ENCODE measurements at places on chromosomes 16 and 17.

DNA sequence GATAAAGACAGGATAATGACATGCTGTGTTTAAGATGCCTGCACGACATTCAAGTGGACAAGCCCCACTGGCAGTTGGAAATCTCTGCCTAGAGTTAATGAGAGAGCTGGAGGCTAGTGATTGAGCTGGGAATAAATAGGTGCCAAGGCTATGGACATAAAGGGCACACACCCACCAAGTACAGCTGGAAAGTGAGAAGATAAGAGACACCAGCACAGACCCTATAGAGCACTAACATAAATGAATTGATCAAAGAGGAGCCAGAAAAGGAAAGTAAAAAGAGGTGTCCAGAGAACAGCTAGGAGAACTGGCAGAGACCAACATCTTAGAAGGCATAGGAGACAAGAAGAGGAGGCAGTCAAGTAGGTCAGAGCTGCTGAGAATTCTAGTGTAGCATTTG is 101.2 kb downstream of the YPEL2 start:
- no peak for DNase-seq

GRCh38 chr16:56019274-56019673 is 144.1 kb upstream of the CES5A start:
- no peak for DNase-seq

GRCh38 chr17:78933959-78934568 is 8.9 kb upstream of the TIMP2 start:
- no peak for DNase-seq

DNA sequence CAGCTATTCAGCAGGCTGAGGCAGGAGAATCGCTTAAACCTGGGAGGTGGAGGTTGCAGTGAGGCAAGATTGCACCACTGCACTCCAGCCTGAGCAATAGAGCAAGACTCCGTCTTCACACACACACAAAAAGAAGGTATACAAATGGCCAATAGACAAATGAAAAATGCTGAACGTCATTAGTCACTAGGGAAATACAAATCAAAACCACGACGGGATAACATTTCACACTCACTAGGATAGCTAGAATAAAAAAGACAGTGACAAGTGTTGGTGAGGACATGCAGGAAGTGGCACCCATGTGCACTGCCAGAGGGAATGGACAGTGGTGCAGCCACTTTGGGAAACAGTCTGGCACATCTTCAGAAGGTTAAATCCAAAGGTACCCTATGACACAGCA is 172.9 kb downstream of the FTO start:
- DNase-seq = no peak

DNA sequence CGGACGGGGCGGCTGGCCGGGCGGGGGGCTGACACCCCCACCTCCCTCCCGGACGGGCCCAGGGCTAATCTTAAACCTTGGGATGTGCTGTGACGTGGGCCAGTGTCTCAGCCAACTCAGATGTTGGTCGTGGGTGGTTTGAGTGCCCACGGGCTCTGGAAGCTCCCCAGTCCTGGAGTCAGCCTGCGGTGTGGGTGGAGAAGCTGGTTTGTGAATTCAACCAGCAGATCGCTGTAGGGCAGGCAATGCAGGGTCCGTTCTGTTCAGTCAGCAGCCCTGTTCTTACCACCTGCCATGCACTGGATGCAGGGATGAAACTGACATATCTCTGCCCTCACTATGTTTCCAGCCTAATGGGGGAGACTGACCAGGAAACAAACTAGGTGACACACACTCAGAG is 8.0 kb upstream of the ZNF500 start:
- DNase-seq = no peak

DNA sequence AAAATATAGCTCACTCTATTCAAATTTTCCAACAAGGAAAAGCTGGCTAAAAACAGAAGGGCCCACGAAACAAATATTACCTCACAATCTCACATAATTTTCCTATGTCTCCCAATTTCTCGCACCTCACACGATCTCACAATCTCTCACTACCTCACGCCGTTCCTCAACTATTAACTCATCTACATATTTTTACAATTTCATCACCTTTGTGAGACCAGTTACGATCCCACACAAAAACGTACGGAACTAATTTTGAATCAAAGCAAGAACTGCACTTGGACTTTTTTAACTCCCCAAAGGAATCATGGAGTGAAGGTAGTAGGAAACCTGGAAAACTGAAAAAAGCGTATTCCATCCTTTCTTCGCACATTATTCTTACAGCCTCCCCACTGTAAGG is 1.1 kb downstream of the CBX1 start:
- DNase-seq = no peak

- no peak for DNase-seq
Observed at GRCh38 chr17:60610473-60610872, 10.5 kb downstream of the PPM1D start.

DNA sequence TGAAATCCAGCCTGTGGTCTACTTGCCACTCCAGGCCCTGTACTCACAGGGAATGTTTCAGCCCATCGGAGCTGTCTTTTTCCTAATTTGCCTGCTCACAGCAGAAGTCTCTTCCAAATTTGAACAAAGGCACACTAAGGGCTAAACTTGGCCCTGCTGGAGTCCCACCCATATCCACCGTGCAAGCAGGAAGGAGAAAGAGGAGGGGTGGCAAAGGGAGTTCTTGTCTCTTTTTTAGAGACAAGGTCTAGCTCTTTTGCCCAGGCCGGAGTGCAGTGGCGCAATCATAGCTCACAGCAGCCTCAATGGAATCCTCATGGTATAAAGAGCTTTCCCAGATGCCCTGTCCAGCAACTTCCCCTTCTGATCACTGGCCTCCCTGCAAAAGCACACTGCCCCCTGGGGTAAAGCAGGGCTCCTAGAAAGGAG is 2.7 kb upstream of the PRM1 start:
- DNase-seq = no peak

- no peak for DNase-seq
Observed at GRCh38 chr16:85259832-85260167, 147.5 kb upstream of the CIBAR2 start.

GRCh38 chr16:57381791-57382534 is 9.7 kb downstream of the CX3CL1 start:
- DNase-seq = no peak

DNA sequence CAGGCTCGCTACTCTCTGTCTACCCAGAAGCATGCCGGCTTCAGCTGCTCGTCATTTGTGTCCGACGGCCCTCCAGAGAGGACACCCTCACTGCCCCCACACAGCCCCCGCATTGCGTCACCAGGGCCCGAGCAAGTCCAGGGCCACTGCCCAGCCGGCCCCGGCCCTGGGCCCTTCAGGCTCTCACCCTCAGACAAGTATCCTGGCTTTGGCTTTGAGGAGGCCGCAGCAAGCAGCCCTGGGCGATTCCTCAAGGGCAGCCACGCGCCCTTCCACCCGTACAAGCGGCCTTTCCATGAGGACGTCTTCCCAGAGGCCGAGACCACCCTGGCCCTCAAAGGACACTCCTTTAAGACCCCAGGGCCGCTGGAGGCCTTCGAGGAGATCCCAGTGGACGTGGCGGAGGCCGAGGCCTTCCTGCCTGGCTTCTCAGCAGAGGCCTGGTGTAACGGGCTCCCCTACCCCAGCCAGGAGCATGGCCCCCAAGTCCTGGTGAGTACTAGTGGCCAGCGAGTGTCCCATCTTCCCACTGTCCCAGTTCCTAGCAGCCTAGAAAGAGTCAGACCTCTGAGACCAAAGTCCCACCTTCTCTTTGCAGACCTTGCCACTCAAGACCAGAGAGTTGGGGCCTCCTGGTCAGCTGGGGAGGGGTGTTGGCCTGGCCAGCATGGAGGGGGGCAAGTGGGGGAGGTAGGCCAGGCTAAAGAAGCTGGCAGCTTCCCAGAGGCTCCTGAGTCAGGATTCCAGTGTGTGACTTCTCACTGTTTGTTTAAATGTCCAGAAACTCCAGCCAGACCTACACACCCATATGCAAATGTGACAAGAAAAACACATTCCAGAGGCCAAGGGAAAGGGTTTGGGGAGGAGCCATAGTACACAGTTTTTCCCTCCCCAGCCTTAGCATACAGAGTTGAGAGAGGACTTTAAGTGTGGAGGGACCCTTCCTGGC is 18.6 kb downstream of the FOXN1 start:
- DNase-seq = no peak

DNA sequence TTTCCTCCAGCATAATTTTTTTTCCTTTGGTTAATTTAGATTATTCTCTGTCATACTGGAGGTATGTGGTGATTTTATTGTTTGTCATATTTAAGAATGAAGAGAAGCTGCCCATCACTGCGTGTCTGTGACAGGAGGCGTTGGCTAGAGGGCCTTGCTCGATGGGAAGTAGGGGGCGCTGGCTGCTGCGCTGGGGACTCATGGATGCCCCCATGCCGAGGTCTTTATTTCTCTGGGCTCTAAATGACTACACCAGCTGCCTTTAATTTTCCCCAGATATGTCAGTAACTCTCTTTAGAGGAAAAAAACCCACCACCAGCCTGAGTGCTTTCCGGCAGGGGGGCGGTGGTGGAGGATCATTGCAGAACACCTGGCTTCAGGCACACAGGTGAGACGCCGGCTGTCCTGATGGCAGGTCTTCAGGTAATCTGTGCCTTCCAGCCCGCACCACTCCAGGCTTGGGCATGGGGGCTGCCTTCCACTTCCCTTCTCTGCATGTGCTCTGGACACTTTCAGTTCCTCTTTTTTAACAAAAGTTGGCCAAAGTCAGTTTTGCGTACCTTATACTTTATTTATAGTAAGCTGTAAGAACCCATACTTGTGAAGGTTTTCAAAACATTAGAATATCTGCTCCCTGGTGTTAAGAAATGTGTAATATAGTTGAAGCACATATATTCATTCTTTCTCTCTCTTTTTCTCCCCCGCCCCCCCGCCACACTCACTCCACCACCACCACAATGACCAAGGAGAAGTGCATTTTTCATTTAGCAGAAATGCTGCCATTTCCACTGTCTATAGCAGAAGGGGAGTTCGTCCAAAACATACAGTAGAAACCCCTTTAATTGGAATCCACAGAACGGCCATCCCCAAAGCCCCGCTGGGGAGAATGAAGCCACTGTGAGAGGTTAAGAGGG is 192.7 kb downstream of the RPTOR start:
- DNase-seq = no peak

GRCh38 chr16:56974549-56975300 is 13.0 kb downstream of the CETP start:
- DNase-seq = no peak

- DNase-seq = peak; percentile 87
Observed at GRCh38 chr16:10871157-10871991, 5.6 kb upstream of the CIITA start.

DNA sequence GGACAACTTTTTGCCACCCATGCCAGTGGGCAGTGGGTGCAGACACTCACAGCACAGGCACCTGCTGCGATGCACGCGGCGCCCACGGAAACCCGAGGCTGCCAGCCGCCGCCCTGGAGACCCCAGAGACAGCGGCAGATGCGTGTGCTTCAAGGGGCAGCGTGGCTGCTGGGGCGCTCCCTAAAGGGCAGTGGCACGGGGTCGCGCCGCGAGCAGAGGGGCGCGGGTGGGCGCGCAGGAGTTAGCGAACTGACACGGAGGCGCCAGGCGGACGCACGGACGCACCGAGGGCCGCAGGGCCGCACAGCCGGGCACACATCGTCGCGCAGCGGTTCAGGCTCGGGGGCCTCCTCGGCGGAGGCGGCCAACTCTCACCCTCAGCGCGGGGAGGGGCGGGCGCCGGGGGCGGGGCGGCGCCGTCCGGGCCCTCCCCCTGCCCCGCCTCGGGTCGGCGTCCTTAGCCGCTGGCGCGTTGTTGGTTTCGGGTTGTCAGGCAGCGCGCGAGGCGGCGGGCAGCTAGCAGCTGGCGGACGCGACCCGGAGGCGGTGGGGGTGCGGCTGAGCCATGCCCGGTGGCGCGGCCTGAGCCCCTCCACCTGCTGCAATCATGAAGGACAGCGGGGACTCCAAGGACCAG is at the start of gene KIF19:
Gene KIF19 (plus strand): TSS at position 484 of the 637 bp plus-strand sequence. CDS start 124 bp downstream, at position 608.
- peak; percentile 88 for DNase-seq

DNA sequence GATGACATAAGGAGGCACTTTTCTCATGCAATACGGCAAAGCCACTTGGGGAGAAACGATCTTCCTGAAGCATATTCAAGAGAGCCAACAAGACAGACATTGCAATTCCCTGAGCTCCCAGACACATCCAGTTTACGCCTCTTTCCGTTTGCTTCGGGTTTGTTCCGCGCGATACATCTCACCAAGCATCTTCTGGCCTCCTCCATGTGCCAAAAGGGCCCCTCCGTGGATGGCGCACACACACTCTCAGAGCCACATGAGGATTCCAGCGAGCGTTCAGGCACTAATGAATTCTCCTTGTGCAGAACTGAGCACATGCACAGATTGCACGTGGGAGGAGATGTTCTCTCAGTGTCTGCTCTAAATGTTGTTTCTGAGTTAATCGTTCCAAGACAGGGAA is 146.7 kb upstream of the SHISA6 start:
- DNase-seq = no peak

GRCh38 chr17:49434821-49435670 is 20.4 kb upstream of the PHB1 start:
- DNase-seq = peak; percentile 81

DNA sequence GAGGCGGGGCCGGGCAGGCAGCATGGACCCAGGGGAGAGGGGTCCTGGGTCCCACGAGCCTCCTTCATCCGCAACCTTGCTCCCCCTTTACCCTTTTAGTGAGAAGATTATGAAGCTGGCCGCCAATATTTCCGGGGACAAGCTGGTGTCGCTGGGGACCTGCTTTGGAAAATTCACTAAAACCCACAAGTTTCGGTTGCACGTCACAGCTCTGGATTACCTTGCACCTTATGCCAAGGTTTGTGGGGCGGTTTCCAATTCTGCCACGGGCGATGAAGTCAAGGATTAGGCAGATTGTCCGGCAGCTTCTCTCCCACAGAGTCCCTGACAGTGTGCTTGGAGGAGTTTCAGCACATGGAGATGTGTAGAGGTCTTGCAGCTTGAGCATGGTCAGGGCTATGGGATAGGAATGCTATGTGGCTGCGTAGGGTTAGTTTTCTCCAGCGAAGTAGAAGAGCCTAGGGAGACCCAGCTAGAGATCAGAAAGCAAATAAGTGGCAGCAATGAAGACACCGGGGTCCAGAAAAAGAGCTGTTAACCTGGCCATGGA is 598 bp downstream of the NIP7 start:
- DNase-seq = no peak

GRCh38 chr16:64870859-64871258 is 251.0 kb downstream of the CDH11 start:
- no peak for DNase-seq

DNA sequence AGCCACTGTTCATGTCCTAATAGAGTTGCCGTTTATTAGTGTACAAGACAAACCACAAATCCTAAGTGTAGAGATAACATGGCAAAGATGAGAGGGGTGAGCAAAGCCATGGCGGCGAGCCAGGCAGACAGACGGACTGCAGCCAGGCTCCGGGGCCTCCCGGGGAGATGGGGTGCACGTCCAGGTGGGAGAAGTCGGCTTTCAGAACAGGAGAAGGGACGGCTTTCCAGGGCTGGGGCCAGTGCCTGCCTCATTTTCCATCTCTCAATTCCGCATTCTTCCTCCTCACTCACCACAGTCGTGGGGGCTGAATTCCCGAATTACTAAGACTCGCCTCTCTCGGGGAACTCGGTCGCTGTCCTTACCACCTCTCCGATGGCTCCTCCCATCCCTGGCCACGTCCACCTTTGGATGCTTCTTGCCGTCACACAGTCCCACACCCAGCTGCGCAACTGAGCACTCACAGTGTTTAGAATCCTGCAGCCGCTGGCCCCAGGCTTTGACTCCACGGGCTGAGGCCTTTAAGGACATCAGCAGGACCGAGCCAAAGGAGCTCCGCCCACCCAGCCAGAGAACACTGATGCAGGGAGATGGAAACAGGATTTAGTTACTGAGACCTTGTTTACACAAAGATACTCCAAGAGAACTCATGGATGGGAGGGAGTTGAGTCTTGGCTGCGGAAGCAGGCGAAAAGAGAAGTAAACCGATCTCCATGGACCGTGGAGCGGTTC is 59.7 kb downstream of the RNF112 start:
- DNase-seq = no peak

Data from activated CD4-positive, alpha-beta T cell treated with anti-CD3 and anti-CD28 coated beads, Interleukin-2, amount 10 ng/mL, durations not matched to agents 24 days and 14 days (primary cell).